ENCODE measurements at places on chromosomes 5 and 9.

DNA sequence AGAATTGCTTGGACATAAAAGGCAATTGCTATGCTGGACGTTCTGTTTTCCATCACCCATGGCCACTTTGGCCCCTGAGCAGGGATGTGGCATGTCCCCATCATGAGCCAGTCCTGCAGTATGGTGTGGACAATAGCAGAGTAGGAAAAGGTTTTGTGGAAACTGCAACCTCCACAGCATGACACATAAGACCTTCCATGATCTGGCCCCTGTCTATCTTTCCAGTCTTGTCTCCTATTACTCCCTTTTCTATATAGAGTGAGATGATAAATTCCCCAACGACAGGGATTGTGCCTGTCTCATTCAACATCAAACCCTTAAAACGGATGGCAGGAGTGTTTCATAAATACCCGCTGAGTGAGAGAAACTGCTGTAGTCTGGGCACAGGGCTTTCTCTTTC lies 174.7 kb upstream of the PTCH1 start:
- no peak for DNase-seq

- no peak for DNase-seq
Observed at GRCh38 chr5:36719282-36719681, 112.9 kb downstream of the SLC1A3 start.

DNA sequence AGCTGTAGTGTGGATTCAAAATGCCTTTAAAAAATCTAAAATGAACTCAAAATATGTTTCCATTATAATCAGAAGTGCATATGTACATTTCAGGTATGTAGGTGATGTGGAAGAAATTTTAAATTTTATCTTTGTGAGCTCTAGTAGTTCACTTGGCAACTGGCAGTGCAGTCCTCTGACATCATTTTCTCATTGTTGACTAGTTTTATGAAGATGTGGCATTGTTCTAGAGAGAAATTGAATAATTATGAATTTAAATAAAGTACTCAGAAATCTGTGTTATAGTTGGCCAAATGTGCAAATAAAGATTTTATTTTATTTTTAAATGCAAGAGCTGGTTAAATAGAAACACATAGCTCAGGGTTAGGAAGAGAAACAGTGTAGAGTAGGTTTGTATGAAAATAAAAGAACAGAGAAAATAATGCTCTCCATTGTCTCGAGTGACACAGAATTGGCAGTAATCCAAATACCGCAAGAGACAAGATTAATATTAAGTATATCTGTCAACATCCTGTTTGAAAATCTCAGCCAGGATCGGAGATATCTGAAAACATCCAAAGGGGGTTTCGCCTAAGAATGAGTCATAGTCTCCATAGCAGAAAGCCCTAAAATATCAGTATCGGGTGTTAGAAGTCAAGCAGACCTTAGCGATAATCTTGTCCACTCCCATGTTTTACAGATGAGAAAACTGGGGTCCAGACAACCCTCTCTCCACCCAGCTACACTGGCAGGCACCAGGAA lies 189.4 kb downstream of the CCDC192 start:
- DNase-seq: no peak

- DNase-seq: no peak
Observed at GRCh38 chr5:79875230-79875629, 115.8 kb downstream of the MTX3 start.

GRCh38 chr5:133552925-133553525 lies 59.3 kb downstream of the FSTL4 start:
- peak; percentile 7 for DNase-seq

GRCh38 chr5:68757626-68758212 lies 336.1 kb upstream of the SLC30A5 start:
- no peak for DNase-seq

- DNase-seq: no peak
Observed at GRCh38 chr9:110546411-110546871, 33.1 kb downstream of the SVEP1 start.

GRCh38 chr9:15113288-15113687 lies 193.7 kb downstream of the TTC39B start:
- no peak for DNase-seq

DNA sequence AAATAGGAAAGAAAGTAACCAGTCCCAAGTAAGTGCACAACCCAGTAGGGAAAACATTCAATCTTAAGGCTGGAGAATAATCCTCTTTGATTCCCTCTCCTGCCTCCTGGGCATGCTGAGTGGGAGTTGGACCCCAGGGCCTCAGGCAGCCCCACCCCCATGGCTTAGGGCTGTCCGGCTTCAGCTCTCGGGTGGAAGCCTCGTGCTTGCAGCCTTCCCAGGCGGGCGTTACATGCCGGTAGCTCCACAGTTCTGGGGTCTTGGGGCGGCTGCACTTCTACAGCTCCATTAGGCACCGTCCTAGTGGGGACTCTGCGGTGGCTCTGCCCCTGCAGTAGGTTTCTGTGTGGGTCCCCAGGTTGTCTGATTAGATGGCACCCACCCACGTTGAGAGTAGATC lies 10.1 kb downstream of the GLIPR2 start:
- no peak for DNase-seq

DNA sequence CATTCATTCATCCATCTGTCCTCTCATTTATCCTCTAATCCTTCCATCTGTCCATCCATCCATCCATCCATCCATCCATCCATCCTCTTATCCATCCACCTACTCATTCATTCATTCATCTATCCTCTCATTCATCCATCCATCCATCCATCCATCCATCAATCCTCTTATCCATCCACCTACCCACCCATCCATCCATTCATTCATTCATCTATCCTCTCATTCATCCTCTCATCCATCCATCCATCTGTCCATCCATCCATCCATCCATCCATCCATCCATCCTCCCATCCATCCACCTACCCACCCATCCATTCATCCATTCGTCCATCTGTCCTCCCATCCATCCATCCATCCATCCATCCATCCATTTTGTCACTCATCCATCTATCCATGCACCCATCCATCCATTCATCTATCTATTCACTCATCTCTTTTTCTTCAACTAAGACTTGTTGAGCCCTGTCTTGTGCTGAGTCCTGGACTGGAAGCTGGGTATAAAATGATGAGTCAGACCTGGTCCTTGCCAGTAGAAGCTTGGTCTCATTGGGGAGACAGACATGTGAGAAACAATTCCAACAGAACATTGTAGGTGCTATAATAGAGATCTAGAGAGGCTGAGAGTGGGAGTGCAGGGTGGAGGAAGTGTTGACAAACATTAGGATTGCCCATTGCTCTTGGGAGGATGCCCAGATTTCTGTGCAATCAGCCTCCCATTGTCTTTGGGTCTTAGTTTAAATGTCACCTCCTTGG lies 55.0 kb upstream of the IER5L start:
- no peak for DNase-seq

- no peak for DNase-seq
Observed at GRCh38 chr5:140398379-140398811, 3.2 kb upstream of the ANKHD1 start.

DNA sequence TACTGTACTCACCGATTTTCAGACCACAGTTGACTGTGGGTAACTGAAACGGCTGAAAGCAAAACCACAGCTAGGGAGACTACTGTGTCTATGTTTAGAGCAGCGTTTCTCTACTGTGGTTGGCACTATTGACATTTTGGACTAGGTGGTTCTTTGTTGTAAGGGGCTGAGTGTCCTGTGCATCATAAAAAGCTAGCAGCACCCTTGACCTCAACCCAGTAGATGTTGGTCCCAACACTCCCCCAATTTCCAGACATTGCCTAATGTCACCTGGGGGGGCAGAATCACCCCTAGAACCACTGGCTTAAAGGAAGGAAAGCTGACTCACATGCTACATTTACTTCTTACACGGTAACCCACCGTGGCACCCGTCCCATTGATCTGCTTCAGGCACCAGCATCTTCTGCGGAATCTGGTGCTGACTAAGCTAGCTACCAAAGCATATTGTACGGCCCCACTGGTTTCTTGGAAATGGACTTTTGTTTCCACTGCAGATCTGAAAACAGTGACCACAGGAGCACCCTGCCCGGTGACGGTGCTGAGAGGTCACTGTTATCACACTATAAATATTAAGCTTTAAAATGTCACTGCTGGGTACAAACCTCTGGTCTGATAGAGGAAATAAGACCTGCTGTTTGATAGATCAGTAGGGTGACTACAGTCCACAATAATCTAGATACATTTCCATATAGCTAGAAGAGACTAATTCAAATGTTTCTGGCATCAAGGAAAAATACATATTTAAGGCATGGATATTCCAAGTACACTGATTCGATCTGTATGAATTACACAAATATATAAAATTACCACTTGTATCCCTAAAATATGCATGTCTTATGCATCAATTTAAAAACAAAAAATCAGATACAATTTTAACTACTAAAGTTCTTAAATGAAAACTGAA lies 151.4 kb downstream of the HSD17B3 start:
- DNase-seq: no peak

Data from effector CD8-positive, alpha-beta T cell (primary cell).